Osteocyte (in vitro differentiated cells): ENCODE measurements at places on chromosomes 5 and 9.

DNA sequence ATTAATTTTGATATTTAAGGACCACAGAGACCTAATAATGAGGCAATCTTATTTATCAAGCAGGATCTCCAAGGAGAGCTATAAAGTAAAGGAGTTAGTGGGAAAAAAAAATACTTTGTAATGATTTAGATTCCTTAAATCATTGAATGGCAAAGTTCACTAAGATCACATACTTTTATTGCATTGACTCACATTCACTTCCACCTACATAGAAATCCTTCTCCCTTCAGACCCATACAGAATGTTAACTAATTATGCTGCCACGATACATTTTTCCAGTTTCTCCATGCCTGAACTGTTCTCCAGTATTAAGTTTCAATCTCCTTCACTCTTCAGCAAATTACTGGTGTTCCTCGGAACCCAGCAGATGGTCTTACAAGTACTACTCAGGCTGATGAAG, 388.7 kb downstream of the EFNA5 start:
- no peak for DNase-seq

GRCh38 chr5:95599252-95599651, 20.6 kb upstream of the GPR150 start:
- DNase-seq = no peak

GRCh38 chr5:173420108-173420507, 91.9 kb upstream of the STC2 start:
- DNase-seq = no peak

- DNase-seq = no peak
These were observed 5.7 kb downstream of the GALNT10 start for GRCh38 chr5:154196281-154196680.

DNA sequence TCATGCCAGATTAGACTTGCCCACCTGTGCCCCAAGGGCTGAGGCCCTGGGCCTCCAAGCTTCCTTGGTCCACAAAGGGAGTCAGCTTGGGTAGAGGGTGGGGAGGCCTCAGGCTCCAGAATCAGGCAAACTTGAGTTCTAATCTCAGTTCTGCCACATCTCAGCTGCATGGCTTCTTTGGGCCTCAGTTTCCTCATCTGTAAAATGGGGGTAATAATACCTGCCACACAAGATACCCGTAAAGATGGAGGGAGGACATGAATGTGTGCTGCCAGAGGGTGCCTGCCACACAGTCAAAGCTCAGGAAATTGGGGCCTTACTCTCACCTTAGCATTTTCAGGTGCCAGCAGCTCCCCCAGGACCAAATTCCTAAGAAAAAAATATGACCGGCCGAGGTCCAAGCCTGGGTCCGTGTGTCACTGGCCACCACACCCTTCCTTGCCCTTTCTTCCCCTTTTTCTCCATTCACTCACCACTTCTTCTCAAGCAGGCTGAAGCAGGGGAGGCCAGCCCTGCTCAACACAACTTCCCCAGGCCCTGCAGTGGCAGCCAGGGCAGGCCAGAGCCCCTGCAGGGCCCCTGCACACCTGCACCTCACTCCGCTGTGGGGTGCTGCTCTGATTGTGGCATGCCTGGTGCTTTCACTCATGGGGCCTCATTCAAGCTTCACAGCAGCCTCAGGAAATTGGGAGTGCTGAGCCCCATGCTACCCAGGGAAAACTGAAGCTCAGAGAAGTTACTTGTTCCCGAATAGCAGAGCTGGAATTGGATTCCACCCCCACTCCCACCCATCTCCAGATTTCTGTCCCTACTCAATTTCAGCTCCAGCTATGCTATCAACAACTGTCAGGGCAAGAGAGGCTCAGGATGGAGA, 3.9 kb downstream of the RGS14 start:
- no peak for DNase-seq

DNA sequence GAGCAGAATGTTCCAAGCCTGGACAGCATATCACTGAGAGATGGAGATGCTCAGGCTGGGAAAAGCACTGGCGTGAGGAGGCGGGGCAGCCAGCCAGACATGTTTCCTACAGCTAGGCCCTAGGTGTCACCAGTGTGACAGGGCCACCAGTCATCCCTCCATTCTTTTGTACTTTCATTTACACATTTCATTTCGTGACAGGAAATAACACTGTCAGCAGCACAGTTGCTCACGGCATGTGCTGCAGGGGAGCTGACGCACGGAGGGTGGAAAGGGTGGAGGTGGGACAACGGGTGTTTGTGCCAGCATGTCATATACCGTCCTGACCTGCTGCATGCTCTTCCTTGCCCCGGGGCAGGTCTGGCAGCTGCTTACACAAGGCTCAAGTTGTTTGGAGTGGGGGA, 14.8 kb upstream of the CEMIP2 start:
- no peak for DNase-seq

- DNase-seq = no peak
These were observed at the start of gene KLHL3 for GRCh38 chr5:137735555-137736284. Gene KLHL3, minus strand, starts transcription at chr5:137736089. Its CDS starts 443 bp downstream, at chr5:137735646.

- DNase-seq = no peak
These were observed 76.3 kb downstream of the EFNA5 start for GRCh38 chr5:107594253-107595045.
